BJ (cell line): ENCODE measurements at places on chromosomes 6 and 20. TPM values are rescaled to one million over a fixed set of nuclear protein-coding genes. Genes with fewer than 3 reads are reported as not detected.

L3MBTL1 gene
- polyA plus RNA-seq, result 3.0 and 4.5 TPM in 2 replicates

CD109 gene
- 14.7 and 29.4 TPM in 2 replicates for polyA plus RNA-seq

AKAP12 gene
- polyA plus RNA-seq, result 27.7 and 33.7 TPM in 2 replicates

HLA-DRA gene
- not detected in 2 replicates for polyA plus RNA-seq

SYCP2L gene
- polyA plus RNA-seq, result 0.04 TPM in 1 of 2 replicates, not detected in the other

RAB44 gene
- polyA plus RNA-seq, result 0.02 and 0.04 TPM in 2 replicates

MYH7B gene
- 0.01 and 0.05 TPM in 2 replicates for polyA plus RNA-seq

OPN5 gene
- not detected in 2 replicates for polyA plus RNA-seq

SERINC3 gene
- 284 and 333 TPM in 2 replicates for polyA plus RNA-seq

KCNQ5 gene
- 1.4 and 1.6 TPM in 2 replicates for polyA plus RNA-seq

DUSP22 gene
- polyA plus RNA-seq, result 5.6 and 9.8 TPM in 2 replicates

E2F1 gene
- 5.1 and 7.5 TPM in 2 replicates for polyA plus RNA-seq

FAM209B gene
- polyA plus RNA-seq, result 0.33 TPM in 1 of 2 replicates, not detected in the other

VSX1 gene
- not detected in 2 replicates for polyA plus RNA-seq

DNA sequence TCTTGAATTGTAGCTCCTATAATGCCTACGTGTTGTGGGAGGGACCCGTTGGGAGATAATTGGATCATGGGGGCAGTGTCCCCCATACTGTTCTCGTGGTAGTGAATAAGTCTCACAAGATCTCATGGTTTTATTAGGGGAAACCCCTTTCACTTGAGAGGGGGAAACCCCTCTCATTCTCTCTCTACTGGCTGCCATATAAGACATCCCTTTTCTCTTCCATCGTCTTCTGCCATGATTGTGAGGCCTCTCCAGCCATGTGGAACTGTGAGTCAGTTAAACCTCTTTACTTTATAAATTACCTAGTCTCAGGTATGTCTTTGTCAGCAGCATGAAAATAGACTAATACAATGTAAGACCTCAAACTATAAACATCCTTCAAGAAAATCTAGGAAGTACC, 23.1 kb downstream of the PAQR8 start:
- DNase-seq, result no peak

- no peak for DNase-seq
These were observed 123.6 kb upstream of the TNFAIP3 start for GRCh38 chr6:137743493-137743892.

DNA sequence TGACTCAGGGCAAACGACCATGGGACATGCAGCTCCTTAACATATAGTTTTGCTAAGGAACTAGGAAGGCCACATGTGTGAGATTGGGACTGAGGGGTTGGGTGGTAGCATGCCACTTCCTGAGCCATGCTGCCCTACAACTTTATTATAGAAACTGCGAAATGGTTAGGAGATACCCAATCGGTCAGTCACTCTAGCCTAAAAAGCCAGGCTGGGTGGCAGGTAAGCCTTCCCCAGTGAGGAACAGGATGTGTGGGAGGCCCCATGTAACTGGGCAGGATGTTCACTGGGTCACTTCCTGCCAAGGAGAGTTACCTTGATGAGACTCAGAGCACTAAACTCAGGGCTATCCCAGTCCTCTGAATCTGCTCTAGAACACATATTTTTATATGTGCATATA, 123.5 kb downstream of the MAP3K7 start:
- DNase-seq, result no peak

- peak; percentile 58 for DNase-seq
These were observed 256.1 kb downstream of the PLCB1 start for GRCh38 chr20:8388141-8388540.

DNA sequence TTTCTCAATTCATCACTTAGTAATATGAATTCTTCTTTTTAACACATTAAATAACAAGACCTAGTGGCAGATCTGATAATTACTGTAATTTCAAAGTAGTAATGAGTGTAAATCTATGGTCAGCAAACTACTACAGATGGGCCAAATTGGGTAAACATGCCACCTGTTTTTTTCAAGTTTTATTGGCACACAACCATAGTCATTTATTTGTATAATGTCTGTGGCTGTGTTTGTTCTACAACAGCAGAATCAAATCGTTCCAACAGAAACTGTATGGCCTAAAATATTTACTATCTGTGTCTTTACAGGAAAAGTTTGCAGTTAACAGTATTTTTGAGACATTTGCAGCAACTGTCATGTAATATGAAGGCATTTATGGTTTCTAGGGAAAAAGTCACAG, 86.1 kb upstream of the EYA2 start:
- no peak for DNase-seq

GRCh38 chr6:26260110-26260637, 104.8 kb upstream of the BTN3A2 start:
- no peak for DNase-seq

GRCh38 chr20:330233-331149, 5.1 kb downstream of the SOX12 start:
- DNase-seq, result no peak

GRCh38 chr20:36002855-36003254, 34.5 kb downstream of the CNBD2 start:
- DNase-seq, result no peak

GRCh38 chr20:57231161-57231560, 35.3 kb downstream of the BMP7 start:
- no peak for DNase-seq

GRCh38 chr6:26420688-26421171, 18.7 kb downstream of the BTN3A1 start:
- DNase-seq, result no peak

DNA sequence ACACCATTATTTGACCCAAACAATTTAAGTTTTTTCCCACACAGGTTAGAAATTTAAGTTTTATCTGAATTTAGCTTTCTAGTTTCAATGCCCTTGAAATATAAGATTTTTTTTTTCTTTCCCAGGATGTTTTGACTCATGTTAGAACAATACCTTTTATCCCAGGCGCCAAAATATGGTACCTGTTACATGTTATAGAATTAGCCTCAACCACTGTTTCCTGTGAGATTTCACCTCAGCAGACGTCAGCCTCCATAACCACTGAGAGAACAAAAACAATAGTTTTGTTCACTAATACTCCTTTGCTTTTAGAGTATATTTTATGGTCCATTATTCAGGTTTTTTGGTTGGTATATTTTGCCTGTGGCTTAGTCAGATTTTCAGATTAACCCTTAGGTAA, 302.9 kb downstream of the CDKAL1 start:
- no peak for DNase-seq

DNA sequence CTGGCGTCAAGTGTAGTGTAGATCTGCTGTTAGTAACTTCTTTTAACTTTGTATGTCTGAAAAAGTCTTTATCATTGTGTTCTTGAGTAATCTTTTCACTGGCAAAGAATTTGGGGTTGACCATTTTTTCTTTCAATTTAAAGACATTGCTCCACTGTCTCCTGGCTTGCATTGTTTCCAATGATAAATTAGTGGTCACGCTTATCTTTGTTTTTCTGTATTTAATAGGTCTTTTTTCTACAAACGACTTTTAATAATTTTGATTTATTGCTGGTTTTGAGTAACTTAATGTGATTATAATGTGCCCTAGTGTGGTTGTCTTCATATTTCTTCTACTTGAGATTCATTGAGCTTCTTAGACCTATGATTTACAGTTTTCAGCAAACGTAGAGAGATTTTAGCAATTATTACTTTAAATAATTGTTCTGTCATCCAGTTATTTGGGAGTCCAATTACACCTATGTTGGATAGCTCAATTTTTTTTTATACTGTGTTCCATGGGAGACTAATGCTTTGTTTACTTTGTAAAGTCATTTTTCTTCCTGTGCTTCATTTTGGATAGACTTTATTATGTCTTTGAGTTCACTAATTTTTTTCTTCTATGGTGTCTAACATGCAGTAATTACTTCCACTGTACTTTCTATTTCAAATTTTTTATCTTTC, 38.3 kb upstream of the HEY2 start:
- DNase-seq, result no peak

- no peak for DNase-seq
These were observed 489.6 kb downstream of the MMUT start for GRCh38 chr6:48973491-48973890.

DNA sequence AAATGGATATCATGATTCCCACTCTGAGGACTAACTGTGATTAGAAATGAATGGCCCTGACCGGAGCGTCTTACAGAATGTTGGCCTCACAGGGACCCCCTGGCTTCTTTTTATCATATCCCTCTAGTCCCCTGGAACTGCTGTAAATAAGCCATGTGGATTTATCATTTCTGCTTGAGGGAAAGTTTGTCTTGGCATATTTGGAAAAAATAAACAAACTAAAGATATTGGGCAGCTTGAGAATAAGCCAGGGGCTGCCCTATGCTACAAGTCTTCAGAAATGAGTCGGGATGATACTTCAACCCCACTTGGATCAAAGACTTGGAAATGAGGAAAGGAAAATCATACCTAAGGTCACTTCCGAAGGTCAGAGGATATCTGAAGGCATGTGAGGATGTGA, 179.1 kb downstream of the THBS2 start:
- no peak for DNase-seq

GRCh38 chr6:17877196-17877894, 110.1 kb downstream of the KIF13A start:
- DNase-seq, result no peak

DNA sequence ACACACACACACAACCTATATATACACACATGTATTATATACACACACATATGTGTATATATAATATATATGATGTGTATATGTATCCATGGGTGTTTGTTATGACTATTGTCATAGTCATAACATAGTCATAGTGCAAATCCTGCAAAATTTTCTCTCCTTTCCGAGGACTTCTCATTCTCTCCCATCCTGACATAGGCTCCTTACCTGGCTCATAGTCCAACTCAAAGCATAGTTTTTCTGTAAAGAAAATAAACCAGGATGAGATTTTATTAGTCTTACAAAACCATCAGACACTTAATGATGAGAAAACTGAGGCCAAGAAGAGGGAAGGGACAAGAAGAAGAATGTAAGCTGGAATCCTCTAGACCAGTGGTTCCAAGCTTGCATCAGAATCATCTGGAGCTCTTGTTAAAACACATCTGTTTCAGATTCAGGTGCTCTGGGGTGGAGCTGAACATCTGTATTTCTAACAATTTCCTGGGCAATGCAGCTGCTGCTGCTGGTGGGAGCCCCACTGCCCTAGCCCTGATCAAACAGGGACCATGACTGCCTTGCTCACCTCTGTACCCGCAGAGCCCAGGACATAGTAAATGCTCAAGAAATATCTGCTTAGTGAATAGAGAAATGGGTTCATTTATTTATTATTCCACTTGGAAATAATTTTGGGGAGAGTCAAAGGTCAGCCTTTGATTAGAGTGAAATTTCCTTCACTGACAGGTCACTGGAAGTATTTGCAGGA, 5.3 kb downstream of the TRIM10 start:
- no peak for DNase-seq

GRCh38 chr20:2519115-2519809, 10.5 kb upstream of the ZNF343 start:
- DNase-seq, result no peak

GRCh38 chr6:137640086-137640485, 145.9 kb upstream of the OLIG3 start:
- no peak for DNase-seq

DNA sequence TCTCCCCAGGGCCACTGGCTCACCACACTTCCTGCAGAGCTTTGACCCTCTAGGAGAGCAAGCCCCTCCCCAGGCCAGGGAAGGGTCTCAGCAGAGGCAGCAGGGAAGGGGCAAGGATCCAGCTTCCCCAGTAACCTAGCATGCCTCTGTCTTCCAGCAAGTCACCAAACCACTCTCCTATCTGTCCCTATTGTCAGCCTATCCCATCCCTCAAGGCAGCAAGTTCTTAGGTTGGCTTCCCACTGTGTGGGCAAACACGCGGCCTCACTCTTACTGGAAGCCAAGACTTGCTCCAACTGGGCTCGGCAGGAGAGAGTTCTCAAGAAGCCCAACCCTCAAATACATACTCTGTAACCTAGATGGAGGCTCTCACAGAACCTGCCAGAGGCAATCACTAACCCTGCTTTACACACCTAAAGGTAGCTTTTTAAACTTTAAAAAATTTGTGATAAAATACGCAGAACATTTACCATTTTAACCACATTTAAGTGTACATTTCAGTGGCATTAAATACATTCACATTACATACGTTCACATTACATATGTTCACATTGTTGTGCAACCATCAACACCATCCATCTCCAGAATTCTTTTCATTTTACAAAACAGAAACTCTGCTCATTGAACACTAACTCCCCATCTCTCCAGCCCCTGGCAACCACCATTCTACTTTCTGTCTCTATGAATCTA, 58.5 kb downstream of the MRPL14 start:
- no peak for DNase-seq

DNA sequence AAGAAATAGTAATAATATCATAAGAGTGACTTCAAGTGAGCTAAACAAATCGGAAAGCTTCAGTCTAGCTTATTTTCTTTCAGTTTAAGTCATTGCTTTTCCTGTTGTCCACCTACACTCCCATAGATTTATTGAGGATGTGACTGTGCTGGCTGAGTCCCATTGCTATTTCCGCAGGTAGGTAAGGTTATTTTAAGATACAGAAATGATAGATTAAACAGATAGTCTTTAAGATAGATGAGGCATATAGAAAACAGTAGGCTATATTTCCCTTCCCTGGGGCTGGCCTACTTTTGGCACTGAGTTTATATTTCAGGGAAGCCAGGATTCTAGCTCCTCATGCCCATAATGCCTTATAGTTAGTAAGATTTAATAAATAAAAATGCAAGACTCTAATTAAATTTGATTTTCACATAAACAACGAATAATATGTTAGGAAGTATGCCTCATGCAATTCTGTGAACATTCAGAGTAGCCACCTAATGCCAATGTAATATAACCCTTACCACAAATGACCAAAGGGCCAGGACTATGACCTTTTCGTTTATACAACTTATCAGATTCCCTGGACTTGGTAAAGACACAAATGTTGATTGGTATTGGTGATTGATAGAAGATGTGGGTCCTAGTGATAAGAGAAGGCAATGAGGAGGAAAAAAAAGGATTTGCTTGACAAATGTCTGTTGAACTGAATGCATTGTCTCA, 1079.3 kb downstream of the EPHA7 start:
- DNase-seq, result no peak

DNA sequence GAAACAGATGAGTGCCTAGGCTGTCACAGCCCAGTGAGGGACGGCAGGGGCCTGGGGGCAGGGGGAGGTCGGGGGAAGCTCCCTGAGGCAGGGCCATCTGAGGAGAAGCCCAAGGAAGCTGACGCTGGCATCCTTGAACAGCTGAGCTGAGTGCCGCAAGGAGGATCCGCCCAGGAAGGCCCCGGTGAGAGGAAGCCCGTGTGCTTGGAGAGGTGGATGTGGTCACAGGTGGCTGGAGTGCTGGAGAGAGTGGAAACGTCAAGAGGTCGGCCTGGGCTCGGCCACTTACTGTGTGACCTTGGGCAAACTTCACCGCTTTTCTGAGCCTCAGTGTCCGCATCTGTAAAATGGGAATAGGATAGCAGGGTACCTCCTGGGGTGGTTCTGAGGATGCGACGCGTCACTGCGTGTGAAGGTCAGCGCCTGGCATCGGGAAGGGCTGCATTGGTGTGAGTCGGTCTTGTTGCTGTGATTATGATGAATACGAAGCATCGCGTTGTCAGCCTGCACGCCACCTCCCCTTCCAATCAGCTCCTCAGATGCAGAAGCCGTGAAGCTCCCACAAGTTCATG, 116.1 kb upstream of the PTPN1 start:
- no peak for DNase-seq

- no peak for DNase-seq
These were observed 6.1 kb downstream of the EEF1A1 start for GRCh38 chr6:73514746-73515110.

GRCh38 chr6:137099689-137100403, 55.1 kb upstream of the IL20RA start:
- no peak for DNase-seq
